ENCODE measurements at places on chromosomes 12 and 14.

DNA sequence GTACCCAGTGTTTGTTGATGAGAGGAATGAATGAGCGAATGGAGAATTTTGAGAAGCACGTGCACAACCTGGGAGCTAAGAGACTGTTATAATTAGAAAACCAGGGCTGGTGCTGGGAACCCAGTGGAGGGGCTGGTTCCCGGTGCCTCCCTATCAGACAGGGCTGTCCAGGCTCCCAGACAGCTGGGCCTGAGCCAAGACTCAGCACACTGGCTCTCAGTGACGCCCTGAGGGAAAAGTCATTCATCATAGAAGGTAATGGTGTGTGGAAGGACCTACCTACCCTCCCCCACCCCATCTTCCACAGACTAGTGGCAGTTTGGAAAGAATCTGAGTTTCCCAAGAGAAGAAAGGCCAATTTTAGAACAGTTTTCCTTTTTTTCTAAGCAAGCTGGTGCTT lies 34.7 kb downstream of the KCNA5 start:
- no peak for DNase-seq

DNA sequence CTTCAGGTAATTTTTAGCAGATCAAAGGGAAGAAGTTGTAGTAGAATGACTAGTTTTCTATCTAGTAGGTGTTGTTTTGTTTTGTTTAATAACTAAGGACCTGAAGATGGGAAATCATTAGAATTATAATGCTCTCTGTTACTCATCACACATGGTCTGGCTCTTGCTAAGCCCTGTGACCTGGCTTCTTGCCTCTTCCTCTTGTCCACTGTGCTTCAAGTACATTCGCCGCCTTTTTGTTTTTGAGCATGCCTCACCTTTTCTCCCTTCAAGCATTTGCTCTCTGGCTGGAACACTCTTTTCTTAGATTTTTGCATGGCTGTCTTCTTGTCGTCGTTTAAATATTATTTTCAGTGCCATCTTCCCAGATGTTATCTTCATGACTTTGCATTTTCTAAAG lies 47.7 kb downstream of the DAAM1 start:
- no peak for DNase-seq

- no peak for DNase-seq
Observed at GRCh38 chr14:90287791-90288190, 31.4 kb downstream of the PSMC1 start.

- DNase-seq = no peak
Observed at GRCh38 chr14:33477797-33478196, 473.1 kb downstream of the EGLN3 start.

DNA sequence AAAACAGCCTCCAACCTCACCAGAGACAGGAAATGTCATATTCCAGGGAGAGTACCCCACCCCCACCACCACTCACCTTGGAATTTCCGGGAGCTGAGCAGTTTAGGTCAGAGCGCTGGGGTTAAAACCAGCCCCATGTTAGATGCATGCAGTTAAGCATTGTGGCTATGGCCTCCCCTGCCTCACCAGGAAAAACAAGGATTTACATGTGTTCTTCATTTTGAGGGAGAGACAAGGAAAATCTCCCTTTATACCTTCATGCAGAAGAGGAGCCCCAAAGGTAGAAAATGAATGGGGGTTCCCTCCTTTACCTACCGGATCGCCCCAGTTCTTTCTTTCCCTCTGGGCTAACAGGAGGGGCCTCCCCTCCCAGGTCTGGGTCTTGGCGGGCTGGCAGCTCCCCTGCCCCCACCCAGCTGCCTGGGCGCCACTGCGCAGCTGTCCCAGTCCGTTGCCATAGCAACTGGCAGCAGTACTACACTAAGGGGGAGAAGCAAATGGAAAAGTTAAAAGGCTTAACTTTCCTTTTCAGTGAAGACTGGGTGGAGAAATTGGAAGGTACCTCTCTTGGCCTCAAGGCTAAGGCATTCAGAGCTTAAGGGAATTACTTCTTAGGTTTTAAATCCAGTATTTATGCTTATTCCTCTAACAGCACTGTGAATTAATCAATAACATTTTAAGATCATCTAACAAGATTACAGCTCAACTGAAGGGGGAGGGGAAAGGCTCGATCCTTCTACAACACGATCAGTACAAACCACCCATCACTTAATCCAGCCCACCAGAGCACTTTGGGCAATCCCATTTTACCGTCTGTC lies 20.5 kb downstream of the CBX5 start:
- peak; percentile 80 for DNase-seq

DNA sequence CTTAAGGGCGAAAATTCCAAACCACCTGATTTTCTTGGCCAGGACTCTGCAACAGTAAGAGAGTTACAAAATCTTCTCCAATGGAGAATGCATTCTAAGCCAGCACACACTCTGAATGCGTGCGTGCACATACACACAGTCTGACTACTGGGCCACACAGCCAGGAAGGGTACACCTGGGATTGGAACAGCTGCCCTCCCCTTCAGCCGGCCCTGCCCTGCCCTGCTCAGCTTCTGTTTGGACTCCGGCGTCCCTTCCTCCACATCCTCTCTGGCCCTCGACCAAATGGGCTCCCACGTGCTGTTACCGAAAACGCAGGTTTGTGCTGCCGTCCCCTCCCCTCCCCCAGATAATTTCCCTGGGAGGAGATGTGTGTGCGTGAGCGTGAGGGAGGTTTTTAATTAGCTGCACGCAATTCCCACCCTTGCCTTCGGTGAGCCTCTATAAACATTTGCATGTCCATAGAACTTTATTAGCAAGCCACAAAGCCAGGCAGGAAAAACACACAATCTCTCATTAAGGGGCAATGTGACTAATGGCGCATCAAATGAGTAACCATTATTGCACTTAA lies 43.0 kb downstream of the CCNK start:
- DNase-seq = no peak

DNA sequence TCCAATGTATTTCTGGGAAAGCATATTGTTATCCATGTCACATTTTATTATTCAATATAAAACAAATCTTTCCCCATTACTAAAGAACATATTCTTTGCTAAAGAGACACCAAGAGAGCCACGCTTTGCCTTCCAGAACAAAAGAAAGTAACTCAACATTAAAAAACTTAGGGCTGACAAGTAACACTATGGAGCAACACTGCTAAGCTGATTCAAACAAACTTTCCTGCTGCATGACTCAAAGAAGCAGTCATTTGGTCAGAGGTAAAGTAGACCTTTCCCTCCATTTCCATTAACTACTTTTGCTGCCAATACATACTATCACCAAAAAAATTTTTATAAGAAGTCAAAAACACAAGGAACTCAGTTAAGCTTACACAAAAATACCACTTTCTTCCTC lies 83.0 kb downstream of the DENND5B start:
- DNase-seq = no peak

- DNase-seq = no peak
Observed at GRCh38 chr12:18302809-18303430, 41.6 kb downstream of the PIK3C2G start.
